ENCODE measurements at places on chromosomes 12 and 14. TPM values are rescaled to one million over a fixed set of nuclear protein-coding genes. Genes with fewer than 3 reads are reported as not detected.
A peak's percentile ranks its signal among the peaks of the same experiment; 100 is the strongest.

AICDA gene
- not detected for total RNA-seq

PCED1B gene
- total RNA-seq, result 0.82 TPM

RPGRIP1 gene
- total RNA-seq, result 0.28 TPM

KRT79 gene
- total RNA-seq, result not detected

GRCh38 chr14:20935303-20935984, 19.8 kb upstream of the RNASE2 start:
- no peak overlapping the region for H3K4me3 ChIP-seq
- no peaks in the 10 kb centered on the region for H3K4me1 ChIP-seq
- H3K27me3 ChIP-seq, result no peaks in the 10 kb centered on the region
- DNase-seq, result no peak
- no peaks in the 10 kb centered on the region for H3K36me3 ChIP-seq

- H3K4me3 ChIP-seq, result no peak overlapping the region
- H3K27ac ChIP-seq, result no peak overlapping the region
- no peaks in the 10 kb centered on the region for H3K36me3 ChIP-seq
- H3K27me3 ChIP-seq, result no peaks in the 10 kb centered on the region
- DNase-seq, result no peak
Measured at GRCh38 chr14:41490323-41490722, 116.4 kb upstream of the LRFN5 start.

DNA sequence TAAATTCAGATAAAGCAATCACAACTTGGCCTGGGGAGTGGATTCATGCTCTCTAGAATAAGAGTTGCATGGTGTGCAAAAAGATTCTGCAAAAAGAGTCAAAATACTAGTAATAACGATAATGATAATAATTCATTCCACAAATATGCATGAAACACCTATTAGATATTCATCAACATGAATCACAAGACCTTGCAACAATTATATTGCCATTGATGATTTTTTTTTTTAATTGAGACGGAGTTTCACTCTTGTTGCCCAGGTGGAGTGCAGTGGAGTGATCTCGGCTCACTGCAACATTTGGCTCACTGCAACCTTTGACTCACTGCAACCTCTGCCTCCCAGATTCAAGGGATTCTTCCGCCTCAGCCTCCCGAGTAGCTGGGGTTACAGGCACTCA, 109.2 kb upstream of the FLRT2 start:
- H3K27me3 ChIP-seq, result no peaks in the 10 kb centered on the region
- H3K4me3 ChIP-seq, result no peak overlapping the region
- no peaks in the 10 kb centered on the region for H3K4me1 ChIP-seq
- H3K36me3 ChIP-seq, result no peaks in the 10 kb centered on the region

DNA sequence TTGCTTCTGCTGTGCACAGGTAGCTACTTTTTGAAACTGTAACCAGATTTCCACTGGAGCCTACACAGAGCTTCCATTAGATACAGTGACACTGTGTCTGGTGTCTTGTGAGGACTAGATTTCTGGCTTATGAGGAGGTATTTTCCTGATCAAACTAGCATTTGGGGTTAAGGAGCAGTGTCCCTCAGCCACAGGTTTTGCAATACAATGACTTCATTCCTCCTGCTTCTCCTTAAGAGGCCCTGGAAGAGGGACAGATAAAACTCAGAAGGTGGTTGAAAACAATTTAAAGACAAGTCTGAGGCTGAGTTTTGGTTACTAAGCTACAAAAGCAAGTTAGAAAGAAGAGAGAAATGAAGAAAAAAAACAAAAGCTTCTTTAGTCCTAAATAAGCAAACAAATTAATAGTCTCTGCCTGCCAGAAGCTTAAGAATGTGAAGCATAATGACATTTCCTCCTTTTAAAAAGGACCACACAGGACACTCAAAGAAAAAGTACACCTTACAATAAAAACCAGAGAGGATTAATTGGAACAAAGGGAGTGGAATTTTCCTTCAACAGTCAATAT, 53.0 kb downstream of the PKP2 start:
- no peak overlapping the region for H3K4me3 ChIP-seq
- peaks cover 4% of the 10 kb centered on the region for H3K27me3 ChIP-seq
- H3K27ac ChIP-seq, result no peak overlapping the region
- no peaks in the 10 kb centered on the region for H3K36me3 ChIP-seq
- no peak for DNase-seq

DNA sequence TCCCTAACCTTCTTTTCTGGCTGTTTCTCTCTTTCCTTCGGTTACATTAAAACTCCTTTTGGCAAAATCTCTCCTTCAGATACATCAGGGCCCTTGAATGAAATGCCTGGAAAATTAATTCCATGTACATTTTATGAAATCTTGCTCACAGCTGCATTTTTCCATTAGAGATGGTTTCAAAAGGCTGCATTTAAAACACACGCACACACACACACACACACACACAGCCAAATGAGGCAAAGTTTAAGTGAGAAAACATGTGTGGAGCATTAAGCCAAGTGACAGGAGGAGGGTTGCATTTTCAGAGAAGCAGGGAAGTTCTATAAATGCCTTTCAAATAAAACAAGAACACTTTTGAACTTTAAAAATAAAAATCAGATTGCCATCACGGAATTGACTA, 216.4 kb downstream of the LRIG3 start:
- H3K27me3 ChIP-seq, result no peaks in the 10 kb centered on the region
- no peaks in the 10 kb centered on the region for H3K4me1 ChIP-seq
- DNase-seq, result no peak
- H3K4me3 ChIP-seq, result no peak overlapping the region
- H3K36me3 ChIP-seq, result no peaks in the 10 kb centered on the region

GRCh38 chr14:21245813-21246212, 23.4 kb downstream of the HNRNPC start:
- H3K27ac ChIP-seq, result no peak overlapping the region
- peaks cover 17% of the 10 kb centered on the region for H3K4me1 ChIP-seq
- H3K4me3 ChIP-seq, result no peak overlapping the region

DNA sequence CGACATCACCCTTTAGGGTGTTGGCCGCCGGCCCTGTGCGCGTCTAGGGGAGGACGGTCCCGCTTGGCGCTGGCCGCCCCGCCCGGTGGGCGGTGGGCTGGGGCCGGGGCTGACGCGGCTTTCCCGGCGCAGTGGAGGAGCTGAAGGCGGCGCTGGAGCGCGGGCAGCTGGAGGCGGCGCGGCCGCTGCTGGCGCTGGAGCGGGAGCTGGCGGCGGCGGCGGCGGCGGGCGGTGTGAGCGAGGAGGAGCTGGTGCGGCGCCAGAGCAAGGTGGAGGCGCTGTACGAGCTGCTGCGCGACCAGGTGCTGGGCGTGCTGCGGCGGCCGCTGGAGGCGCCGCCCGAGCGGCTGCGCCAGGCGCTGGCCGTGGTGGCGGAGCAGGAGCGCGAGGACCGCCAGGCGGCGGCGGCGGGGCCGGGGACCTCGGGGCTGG, 3.6 kb downstream of the TNFAIP2 start:
- H3K27me3 ChIP-seq, result no peaks in the 10 kb centered on the region
- DNase-seq, result no peak
- peaks cover 52% of the 10 kb centered on the region for H3K4me1 ChIP-seq
- H3K27ac ChIP-seq, result peak overlapping the region; percentile 87

DNA sequence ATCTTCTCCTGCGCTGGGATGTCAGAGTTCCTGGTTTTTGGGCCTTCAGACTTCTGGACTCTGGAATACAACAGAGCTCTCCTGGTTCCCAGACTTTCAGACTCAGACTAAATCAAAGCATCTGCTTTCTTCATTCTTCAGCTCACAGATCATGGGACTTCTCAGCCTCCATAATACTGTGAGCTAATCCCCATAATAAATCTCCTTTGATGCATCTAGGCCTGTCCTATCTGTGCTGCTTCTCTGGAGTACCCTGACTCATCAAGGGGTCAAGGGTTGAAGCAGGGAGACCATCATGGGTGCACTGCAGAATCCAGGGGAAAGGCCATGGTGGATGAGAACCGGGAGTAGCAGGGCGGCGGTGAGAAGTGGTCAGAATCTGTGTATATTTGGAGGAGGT, 1094.1 kb upstream of the TMEM132C start:
- H3K36me3 ChIP-seq, result no peaks in the 10 kb centered on the region
- H3K4me3 ChIP-seq, result no peak overlapping the region
- DNase-seq, result no peak
- no peaks in the 10 kb centered on the region for H3K4me1 ChIP-seq
- H3K27me3 ChIP-seq, result no peaks in the 10 kb centered on the region

Data from Panc1 (cell line).